ENCODE measurements at places on chromosomes 6 and 20.

DNA sequence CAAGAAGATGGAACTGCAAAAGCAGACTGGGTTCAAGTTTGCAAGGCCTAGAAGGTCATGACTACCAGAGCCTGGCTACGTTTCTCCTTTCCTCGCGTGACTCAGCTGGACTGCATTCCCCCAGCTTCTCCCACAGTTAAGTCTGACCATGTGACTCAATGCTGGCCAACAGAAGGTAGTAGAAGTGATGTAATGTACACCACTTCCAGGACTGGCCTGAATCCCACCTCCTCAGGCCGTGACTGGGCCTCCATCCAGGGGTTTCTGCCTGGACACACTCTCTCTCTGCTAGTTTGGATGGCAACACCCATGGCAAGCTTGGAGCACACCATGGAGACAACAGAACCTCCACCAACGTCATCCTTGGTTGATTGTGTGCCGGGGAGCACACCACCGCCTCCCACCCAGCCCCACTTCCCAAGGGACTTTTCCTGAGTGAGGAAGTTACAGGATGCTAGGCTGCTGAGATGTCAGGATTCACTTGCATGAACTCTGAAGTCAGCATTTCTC, 112.0 kb upstream of the CDYL start:
- no peak for DNase-seq

GRCh38 chr20:8575114-8575513, 443.0 kb downstream of the PLCB1 start:
- DNase-seq, result no peak

- DNase-seq, result no peak
Observed at GRCh38 chr20:44389871-44390270, 34.4 kb downstream of the HNF4A start.

- DNase-seq, result no peak
Observed at GRCh38 chr6:150203871-150204545, 61.2 kb downstream of the PPP1R14C start.

- no peak for DNase-seq
Observed at GRCh38 chr6:28898710-28898965, 25.1 kb downstream of the TRIM27 start.

DNA sequence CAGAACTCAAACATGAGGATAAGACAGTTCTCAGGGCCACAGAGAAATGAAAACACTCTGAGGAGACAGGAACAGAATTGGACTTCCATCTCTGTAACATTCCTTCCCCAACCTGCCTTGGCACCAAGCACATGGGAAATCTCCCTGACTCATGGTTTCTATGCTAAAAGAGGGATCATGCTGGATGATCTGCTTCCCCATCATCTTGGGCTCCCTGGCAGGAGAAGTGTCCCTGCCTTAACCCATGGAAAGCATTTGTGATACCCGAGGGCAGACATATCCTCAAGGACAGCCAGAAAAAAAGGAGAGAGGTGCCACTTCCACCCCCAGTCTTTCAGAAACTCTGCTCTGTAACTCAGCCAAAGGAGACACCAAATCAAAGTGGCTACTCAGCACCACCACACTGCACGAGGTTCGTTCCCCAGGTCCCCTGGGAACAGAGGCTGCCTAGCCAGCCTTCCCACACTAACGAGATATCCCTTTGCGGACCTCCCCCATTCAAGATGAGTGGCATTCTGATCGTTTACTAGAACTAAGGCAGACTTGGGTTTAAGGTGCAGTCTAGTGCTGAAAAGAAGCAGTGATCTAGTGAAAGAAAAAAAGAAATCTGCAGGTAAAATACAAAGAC, 34.8 kb downstream of the BLOC1S5 start:
- no peak for DNase-seq

- DNase-seq, result no peak
Observed at GRCh38 chr6:105458084-105458483, 55.2 kb upstream of the PREP start.

DNA sequence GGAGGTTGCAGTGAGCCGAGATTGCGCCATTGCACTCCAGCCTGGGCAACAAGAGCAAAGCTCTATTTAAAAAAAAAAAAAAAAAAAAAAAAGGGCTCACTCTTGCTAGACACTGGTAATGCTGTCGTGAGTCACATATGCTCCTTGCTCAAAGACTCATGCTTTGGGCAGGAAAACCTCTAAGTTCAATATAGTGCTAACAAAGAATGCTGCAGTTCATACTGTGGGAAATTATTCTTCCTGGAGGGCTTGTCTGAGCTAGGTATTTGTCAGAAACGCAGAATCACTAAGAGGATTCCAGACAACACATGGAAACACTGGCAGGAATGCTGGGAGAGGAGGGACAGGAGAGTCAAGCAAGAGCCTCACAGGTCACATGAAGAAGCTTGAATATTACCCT, 2.3 kb upstream of the LYRM2 start:
- no peak for DNase-seq

DNA sequence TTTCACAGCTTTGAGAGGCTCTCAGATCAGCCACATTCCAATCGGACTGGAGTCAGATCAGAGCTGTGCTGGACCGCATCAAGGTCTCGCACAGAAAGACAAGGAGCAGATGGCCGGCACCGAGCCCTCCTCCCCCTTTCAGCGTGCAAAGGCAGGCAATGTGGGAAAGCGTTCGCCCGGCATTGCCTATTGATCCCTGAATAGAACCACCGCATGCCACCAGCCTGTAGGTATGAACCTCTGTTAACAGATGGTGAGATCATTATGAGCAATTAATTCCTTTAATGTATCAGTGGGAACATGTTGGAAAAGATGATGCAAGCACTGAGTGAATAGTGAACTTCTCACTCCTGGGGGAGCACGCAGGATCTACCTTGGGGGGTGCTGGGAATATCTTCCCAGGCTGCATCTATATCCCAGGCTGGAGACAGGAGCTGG, 117.5 kb upstream of the ID4 start:
- no peak for DNase-seq

DNA sequence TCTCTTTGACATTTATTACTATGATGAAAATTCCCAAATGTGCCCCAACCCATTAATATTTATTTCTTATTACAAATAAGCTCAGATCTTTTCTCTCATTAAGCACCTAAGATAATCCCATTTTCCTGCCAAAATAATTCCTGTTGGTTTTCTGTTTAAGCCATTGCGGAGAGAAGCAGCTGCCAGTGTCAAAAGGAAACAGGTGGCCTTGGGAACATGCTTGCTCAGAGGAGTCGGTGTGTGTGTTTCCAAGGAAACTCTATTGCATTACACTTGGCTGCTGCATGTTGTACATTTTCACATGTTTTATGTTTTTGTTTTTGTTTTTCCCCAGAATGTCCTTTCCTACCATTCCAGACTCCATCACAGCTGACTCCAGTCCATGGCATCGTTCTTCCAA, 56.4 kb downstream of the CD24 start:
- no peak for DNase-seq

DNA sequence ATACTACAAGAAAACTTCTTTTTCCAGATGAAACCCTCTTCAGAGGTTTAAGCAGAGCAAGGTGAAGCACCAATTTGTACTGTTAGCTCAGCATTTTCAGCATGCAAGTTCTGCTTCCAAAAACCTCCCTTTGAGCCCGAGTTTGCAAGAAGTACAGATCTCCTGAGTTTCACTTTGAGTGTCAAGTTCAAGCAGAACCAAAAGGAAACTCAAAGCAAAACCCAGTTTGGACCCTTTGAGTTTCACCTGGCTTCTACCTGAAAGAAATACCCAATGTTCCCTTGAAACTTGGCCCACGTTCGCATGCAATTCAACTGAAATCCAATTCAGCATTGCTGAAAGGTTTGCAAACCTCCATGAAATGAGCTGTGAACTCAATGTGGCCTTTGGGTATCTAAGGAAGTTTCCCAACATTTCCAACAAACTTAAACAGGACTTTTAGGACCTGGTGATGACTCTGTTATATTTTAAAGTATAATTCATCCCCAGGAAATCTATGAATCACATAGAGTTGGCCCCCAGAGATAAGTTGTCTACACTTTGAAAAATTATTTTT, 62.9 kb upstream of the HBS1L start:
- DNase-seq, result no peak
